MCF 10A (cell line): ENCODE measurements at places on chromosomes 16 and 17.
A peak's percentile ranks its signal among the peaks of the same experiment; 100 is the strongest.

DNA sequence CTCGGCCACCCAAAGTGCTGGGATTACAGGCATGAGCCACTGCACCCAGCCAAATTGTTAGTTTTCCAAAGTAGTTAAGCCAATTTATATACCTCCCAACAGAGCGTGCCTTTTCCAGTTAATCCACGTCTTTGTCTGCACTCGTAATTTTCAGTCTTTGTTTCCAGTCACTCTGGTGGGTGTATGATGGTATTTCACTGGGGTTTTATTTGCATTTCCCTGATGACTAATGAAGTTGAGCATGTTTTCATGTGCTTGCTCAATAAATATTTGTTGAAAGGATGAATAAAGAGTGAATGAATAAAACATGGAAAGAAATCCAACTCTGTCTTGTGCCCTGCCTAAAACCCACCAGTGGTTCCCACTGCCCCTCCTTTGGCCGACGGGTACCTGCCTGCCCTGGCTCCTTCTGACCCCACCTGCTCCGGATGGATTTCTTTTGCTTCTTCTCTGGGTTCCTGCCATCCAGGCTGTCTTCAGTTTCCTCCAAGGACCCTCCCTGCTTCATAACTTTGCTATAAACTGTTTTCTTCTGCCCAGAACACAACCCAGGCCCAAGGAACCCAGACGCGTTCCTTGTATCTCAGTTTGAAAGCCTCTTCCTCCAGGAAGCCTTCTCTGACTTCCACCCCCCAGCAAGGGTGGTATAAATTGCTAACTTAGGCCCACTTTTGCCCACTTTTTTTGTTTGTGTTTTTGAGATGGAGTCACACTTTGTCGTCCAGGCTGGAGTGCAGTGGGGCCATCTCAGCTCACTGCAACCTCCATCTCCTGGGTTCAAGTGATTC lies 3.0 kb upstream of the ABCC1 start:
- peak; percentile 83 for DNase-seq

GRCh38 chr17:10698096-10698818 lies 863 bp downstream of the ADPRM start:
- DNase-seq = peak; percentile 16

GRCh38 chr17:50426814-50427787 lies 1.1 kb downstream of the ACSF2 start:
- DNase-seq = peak; percentile 29

DNA sequence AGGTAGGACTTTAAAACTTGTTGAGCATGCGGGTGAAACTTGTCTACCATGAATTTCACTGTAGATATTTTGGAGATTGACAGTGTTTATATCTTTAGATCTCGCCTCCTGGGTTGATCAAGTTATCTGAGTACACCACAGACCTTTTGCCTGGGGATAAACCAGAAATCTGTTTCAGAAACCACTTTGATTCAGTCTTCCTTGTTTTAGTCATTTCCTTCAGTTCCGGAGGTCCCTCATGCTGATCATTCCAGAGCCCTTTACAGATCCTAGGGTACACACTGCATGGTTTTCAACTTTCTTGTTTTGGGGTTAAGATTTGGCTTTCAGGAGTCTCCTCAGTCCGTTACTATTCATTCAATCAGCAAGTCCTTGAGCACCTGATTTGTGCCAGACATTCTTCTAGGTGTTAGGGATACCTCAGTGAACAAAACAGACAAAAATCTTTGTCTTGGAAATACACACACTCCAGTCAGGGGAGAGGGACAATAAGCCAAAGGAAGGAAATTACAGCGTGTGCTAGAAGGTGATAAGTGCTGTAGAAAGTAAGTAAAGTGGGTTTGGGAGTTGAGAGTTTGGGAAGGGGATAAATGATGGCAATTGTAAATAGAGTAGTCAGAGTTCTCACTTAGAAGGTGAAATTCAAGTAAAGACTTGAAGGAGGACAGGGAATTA lies 12.2 kb downstream of the NOD2 start:
- no peak for DNase-seq
